ENCODE measurements at places on chromosomes 2 and 18.

DNA sequence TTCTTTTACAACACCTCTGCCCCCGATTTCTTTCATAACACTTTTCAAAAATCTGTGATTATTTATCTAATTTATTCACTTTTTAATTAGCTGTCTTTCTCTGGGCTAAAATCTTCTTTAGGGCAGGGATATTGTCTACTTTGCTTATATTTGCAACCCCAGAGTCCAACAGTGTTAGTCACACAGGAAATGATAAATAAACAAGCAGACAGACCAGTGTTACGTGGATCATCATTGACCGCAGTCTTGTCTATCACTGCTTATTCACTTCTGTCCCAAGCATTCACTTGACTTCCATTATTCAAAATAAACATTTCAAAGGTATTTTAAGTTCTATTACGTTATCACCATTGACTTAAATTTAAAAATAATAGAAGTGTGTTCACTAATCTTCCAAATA, 237.6 kb upstream of the UBE2E3 start:
- ATAC-seq, result no peak

GRCh38 chr2:6896930-6897759, 19.6 kb downstream of the RSAD2 start:
- ATAC-seq, result peak; percentile 37

- ATAC-seq, result no peak
These were observed 69.8 kb downstream of the TSN start for GRCh38 chr2:121825003-121825950.

DNA sequence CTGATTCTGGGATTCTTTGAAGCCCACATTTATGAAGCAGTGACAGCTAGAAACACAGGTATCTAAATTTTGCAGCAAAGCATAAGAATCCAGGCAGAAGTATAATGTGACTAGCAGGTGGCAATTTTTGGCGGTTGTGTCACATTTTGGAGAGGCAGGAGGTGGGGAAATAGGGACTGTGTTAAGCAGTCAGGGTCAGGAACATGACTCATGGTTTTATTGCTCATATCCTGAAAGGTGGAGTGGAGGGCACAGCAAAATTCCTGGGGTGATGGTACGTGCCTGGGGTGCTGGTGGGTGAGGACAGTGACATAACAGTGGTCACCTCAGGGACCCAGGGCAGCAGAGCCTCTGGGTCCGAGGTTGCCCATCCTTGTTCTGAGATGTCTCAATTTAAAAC, 63.5 kb upstream of the TTN start:
- peak; percentile 59 for ATAC-seq

GRCh38 chr2:164335947-164336346, 285.3 kb downstream of the GRB14 start:
- ATAC-seq, result no peak

DNA sequence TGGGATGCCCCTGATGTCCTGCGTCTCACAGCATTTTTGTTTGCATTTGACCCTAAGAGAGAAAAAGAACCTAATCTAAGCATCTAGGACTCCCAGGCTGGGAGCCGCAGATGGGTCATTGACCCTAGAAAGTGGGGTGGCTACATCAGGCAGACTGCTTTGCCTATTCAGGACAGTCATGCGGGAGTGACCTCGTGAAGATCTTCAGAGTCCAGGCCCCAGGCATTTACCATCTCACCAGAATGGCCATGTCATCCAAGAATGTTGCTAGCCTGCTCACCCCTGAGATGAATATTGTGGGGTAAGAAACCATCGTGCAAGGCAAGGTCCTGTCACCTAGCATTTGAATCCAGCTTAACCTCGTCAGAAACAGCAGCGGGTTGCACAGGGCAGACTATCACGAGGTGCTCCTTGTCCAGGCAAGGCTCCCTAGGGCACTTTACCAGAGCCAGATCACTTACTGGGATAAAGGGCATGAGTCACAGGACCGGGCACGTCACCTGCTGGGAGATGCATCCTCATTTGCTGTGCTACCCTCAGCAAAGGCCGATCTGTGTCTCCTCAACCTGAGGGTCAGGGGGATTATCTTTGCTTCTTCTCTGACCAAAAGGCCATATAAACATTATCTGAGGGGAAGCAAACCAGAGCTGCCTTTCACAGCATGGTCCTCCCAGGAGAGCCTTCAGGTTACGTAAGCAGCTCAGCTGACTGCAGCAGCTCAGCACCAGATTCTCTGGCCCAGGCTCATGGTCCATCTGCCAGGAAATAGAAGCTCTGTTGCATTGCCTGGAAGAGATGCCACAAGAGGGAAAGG, 162.3 kb downstream of the ACKR3 start:
- no peak for ATAC-seq

GRCh38 chr2:151087377-151087776, 174.3 kb downstream of the RBM43 start:
- no peak for ATAC-seq

- no peak for ATAC-seq
These were observed 17.1 kb downstream of the SMARCAL1 start for GRCh38 chr2:216429428-216429827.

- no peak for ATAC-seq
These were observed 90.1 kb upstream of the TGFA start for GRCh38 chr2:70643715-70644114.

DNA sequence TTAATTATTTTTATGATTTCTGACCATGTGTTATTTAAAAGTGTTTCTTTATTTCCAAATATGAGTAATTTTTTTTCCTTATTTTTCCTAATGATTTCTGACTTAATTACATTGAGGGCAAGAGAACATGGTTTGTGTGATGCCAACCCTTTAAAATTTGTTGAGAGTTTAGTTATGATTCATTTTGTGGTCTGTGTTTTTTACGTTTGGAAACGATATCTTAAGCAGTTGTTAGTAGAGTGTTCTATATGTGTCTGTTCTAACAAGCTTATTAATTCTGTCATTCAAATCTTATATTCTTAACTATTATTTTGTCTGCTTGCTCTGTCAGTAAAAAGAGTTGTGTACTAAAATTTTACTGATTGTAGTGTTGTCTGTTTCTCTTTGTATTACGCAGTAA, 15.0 kb downstream of the NAB1 start:
- ATAC-seq, result peak; percentile 73

GRCh38 chr2:168667156-168667555, 135.3 kb upstream of the NOSTRIN start:
- no peak for ATAC-seq

DNA sequence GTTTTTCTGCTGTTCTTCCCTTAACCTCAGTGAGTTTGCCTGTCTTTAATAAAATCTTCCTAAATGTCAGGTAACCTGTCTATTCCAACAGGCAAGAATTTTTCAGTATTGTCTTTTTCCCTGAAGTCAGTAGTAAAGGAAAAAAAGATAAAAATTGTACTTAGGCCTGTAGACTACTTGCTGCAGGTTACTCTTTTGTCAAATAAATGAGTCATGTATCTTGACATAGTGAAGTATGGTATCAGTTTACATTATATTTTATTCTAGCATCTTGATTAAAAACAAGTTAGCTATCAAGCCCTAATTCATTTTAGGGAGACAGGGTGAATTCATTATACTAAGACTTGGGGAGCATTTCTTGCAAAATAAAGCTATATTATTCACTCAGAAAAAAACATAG, 59.8 kb downstream of the ITGA4 start:
- no peak for ATAC-seq

GRCh38 chr2:179765666-179766065, 95.7 kb downstream of the ZNF385B start:
- ATAC-seq, result no peak

DNA sequence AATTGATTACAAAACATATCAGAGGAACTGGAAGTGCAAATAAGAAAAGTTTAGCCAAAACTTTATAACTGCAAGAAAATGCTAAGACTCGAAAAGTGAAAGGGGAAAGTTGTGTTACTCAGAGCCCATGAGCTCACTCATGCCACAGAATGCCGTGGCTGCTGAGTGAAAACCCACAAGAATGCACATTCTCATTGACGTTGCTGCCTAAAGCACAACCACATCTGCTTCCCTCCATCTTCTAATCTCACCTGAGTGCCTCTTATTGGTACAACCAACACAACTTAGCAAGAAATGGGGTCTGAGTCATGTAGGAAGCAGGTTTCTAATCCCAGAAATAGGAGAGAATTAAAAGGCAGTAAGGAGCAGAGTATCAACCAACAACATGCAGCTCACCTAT, 259.7 kb downstream of the LNPK start:
- ATAC-seq, result no peak
